ENCODE measurements at places on chromosomes 7 and 10.
A peak's percentile ranks its signal among the peaks of the same experiment; 100 is the strongest.

GRCh38 chr10:61793760-61794703 is 107.5 kb upstream of the ARID5B start:
- DNase-seq, result no peak

GRCh38 chr10:11255796-11256444 is 238.2 kb downstream of the CELF2 start:
- DNase-seq, result no peak

GRCh38 chr10:51014680-51015389 is 59.5 kb upstream of the PRKG1 start:
- DNase-seq, result peak; percentile 6

GRCh38 chr10:128062881-128063563 is 63.2 kb downstream of the MKI67 start:
- DNase-seq, result peak; percentile 95

GRCh38 chr7:155644971-155645509 is 579 bp downstream of the RBM33 start:
- peak; percentile 36 for DNase-seq

- DNase-seq, result no peak
Measured at GRCh38 chr10:6047847-6048246, 14.3 kb downstream of the IL2RA start.

DNA sequence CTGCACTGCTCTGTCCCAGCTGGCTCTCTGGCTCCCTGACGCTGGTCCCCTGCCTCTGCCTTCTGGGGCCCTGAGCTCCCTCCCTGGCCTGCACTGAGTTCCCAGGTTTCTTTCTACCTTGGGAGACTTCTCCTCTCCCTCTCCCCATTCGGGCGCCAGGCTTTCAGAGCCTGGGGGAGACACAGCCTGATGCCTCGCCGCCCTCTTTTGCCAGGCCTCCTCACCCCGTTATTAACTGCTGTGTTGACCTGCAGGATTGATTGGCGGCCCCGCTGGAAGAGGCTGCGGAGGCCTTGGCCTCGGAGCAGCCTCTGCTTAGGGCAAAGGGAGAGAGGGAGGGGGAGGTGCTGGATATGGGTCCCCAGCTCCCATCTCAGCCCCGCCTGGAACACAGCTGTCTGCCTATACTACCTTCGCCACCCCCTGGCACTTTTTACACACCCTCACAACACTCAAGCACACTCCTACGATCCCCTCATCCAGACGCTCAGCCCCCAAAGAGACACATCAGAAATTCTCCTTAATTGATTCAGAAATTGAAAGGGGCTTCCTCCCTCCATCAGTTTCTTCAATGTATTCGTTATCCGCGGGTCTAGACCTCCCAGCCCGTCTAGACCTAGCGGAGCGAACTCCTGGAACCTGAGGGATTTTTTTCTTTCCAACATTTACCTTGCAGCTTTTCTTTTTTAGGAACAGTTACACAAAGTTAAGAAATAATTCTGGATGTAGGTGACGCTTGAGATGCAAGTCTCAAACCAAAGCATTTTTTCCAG is 7.1 kb upstream of the PAX2 start:
- DNase-seq, result no peak

DNA sequence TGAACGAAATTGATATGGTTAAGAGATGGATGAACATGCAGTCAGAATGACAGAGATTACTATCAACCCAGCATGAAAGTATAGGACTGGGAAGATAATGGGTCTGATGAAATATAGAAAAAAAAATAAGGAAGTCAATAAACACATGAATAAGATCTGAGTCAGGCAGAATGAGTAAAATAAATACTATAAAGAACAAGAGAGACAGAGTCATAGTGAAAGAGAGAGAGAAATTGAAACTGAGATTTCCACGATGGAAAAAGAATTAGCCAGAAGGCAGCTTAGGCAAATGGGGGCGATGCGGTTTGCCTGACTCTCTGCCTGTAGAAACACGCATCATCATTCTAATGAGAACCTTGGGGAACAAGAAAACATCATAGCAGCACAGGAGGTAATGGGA is 26.6 kb downstream of the SEMA3D start:
- DNase-seq, result peak; percentile 69

DNA sequence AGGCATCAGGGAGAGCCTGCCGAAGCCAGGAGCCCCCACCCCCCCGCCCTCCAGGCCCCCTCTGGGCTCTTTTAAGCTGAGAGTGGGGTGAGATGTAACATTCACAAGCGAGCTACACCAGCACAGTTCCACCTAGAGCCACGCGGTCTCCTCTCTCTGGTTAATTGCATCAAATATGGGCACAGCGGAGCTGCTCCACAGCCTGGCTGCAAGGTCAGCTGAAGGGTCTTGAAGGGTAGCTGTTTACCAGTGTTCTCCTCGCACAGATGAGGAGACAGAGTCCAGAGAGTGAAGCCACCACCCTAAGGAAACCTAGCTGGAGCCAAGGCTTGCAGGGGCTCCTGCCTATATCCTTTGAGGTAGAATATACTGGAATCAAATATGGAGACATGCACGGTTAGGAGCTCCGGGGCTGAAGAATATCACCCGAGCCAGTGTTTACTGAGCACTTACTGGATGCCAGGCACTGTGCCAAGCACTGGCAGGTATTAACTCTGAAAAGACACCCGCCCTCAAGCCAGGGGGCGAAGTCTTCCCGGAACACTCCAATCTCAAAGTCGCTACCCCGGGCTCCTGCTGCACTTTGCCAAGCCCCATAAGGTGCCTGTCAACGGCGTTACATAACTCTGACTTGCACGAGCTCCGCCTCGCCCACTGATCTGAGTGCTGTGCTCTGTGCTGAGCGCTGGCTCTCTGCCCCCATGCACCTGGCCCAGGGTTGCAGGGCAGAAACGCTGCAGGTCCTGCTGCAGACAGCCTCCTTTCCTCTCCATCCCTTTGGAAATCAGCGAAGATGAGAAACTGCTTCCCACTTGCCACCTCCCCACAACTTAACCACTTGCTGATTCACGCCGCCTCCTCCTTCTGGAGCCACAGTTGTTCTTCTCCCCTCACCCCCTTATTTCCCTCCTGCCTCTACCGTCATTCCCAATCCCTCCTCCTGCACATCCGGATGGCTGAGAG is 5.4 kb downstream of the CHST15 start:
- DNase-seq, result no peak

- DNase-seq, result peak; percentile 97
Measured at GRCh38 chr10:96645191-96645721, 58.4 kb upstream of the TM9SF3 start.

DNA sequence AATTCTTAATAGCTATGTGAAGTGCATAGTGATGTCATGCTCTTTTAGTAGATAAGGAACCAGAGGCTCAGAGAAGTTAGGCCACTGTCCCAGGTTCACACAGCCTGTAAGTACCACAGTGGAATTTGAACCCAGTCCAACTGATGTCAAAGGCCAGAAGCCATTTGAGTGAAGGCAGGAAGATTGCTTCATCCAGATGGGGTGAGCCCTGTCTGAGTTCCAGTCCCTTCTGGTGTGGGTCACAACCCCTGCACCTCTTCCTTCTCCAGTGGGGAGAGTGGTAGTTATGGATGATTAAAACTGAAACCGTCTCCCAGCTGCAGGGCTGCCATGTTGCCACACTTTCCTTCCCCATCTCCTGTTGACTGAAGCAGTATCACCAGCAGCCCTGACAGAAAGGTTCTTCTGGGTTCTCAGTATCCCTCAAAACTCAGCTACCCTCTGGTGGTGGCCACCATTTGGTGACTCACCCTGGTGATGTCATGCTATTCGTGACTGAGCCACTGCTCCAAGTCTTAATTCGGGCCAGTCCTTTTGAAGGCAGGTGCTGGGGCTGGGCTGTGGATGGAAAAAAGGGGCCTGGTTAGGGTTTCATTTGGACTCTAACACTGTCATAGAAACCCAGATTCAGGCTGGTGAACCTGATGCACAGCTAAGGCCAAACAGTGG is 1.5 kb upstream of the C10orf95 start:
- DNase-seq, result peak; percentile 97

GRCh38 chr10:35063837-35064454 is 26.2 kb downstream of the CUL2 start:
- DNase-seq, result no peak

- DNase-seq, result no peak
Measured at GRCh38 chr10:113261611-113262091, 291.2 kb upstream of the HABP2 start.

GRCh38 chr10:96082748-96083147 is 39.4 kb downstream of the CCNJ start:
- no peak for DNase-seq

DNA sequence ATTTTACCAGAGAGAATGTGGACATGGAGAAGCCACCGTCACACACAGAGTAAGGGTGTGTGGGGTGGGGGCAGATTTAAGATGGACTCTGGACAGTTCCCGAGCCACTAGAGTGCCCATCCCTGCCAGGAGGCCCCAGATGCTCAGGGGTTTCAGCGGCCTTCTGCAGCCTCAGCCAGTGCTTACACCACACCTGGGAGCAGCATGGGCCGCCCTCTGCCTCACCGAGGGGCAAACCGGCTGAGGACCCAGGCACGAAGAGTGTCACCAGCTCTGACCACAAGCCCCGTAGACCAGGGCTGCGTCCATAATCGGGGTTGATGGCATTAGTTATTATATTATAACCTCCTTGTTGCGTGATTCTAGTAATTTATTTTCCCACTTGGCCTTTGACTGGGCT is 6.7 kb upstream of the MNX1 start:
- no peak for DNase-seq

DNA sequence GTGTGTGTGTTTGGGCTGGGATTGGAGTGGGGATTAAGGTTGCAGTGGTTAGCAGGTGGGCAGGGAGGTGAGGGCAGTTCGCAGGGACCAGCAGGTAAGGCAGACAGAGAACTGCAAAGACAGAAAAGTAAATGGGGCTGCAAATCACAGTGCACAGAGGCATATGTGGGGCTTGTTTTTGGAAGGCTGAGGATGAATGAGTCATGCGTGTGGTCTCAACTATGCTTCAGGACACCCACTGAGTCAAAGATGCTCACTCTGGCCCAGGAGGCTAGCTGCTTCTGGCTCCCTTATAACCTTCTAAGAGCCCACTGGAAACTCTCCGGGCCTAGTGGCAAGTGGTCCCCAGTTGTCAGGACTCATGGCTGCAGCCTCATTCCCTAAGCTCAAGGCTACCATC is 118.2 kb downstream of the ZNF248 start:
- DNase-seq, result no peak

DNA sequence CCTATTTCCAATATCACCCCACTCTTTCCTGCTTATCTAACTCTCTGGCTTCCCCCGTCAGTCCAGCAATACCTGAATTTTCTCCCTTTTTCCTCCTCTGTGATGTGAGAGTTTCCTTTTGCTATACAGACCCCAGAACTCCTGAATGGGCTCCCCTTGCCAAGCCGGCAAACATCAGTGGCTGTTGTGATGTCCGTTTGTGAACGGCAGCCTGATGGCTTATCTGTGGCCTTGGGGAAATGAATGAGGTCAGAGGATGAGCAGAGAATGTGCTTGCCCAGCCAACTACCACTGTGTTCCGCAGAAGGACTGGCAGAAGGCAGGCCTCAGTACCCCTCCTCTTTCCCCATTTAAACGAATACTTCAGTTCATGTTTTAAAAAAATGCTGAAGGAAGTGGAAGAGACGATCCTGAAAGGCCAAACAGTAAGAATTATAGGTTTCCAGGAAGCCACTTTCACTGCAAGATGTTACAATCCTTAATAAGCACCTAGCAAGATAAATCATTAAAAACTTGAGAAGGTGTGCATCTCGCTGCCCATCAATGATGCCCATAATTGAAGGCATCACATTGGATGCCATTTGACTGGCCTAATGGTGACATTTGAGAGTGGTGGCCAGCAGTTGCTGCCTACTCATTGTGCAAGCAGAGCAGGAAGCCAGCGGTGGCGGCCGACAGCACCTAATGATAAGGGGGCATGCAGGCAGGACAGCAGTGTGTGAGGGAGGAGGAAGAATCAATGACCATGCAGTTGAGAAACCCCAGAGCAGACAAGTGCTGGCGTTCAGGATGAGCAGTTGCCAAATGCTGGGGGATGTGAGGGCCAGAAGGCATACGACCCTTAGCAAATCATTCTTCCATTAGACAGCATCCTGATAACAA is 31.5 kb downstream of the SLC18A2 start:
- DNase-seq, result no peak

DNA sequence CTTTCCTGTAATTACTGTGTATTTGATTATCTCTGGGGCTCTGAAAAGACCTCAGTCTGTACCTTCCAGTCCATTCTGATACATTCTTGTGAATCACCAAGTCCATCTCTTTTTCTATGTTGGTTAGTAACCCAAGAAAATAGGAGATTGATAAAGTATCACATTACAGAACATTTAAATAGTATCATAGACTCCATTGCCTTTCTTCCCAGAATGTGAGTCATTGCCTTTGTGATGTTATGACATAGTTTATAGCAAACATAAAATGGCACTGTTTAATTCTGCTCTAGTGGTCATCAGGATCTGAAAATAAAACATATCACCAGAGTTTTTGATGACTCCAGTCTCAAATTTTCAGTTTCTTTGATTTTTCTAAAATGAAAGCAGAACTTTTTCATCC is 78.4 kb downstream of the NRG3 start:
- no peak for DNase-seq

GRCh38 chr7:105429746-105430612 is 41.3 kb upstream of the SRPK2 start:
- DNase-seq, result peak; percentile 12

DNA sequence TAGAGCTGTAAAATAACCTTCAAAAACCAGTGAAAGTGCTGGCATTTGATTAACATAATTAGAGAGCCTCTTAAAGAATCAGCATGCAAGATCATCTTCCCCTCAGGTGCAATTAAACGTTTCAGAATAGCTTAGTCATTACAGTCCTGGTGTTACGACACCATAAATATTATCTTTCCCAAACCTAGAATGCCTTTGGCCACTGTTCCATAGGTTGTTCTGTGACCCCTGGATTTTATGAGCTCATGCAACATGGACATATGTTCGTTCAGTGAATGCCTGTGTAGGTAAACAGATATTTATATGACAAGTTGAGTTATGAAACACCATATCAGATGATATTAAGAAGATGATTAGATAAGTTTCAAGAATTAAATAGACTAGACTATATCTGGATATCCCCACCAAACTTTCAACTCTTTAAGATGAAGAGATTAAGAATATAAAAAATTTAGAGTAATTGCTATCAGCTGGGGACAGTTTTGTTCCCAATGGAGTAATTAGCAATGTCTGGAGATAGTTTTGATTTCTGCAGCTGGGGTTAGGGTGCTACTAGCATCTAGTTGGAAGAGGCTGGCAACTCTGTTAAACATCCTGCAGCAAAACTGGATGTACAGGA is 263.5 kb upstream of the DKK1 start:
- DNase-seq, result no peak

- peak; percentile 39 for DNase-seq
Measured at GRCh38 chr7:101058355-101058754, 26.9 kb upstream of the TRIM56 start.

DNA sequence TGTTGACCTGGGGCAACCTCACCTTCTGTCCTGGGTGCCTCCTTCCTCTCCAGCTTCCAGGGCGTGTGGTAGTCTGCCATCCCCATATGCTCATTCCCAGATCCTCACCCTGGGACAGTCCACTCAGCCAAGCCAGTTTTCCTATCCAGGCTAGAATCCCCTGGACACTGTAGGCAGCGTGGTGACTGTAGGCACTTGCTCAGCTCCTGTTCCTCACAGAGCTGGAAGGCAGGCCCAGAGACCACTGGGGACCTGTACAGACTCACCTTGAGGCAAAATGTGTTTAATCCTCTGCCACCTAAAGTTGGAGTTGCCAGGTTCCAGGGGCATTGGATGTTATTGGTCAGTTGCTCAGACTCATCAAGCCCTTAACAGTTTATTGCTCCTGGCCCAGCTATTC is 2.4 kb upstream of the GRID1 start:
- no peak for DNase-seq
